AML-193 (cell line): ENCODE measurements at places on chromosomes 6 and 20.

- no peak for DNase-seq
Measured at GRCh38 chr6:134047673-134048072, 4.8 kb downstream of the SLC2A12 start.

DNA sequence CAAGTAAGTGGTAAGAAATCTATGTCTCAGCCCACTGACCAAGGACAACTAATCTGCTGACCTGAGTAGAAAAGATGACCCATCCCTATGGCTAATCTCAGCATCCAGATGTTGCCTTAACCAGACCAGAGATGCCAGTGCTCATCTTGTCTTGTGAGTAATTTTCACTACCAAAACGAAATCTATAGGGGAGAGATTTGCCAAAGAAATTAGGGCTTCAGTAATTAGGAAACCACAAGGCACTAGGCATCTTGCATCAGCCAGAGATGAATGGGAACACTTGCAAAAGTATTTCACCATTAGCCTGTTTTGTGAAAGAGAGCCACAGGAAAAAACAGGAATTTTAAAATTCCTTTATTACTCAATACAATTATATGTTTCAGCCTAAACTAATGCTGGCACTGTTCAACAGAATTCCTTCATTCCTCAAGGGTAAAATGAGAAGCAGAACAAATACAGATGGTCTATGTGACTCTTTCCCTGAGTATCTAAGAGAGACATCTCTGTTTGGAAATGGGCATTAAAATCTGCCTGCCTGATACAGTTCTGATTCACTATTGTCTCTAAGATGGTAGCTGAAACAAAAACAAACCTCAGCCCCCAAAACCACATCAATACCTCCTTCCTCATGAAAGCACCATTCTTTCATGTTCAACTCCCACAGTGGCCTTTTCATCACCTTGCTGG is 87.8 kb downstream of the GMDS start:
- no peak for DNase-seq

GRCh38 chr20:29326376-29327070 is 1930.9 kb upstream of the DEFB115 start:
- DNase-seq = no peak

- DNase-seq = no peak
Measured at GRCh38 chr6:1437553-1438406, 48.4 kb downstream of the FOXF2 start.

GRCh38 chr6:159973951-159974350 is 5.1 kb downstream of the IGF2R start:
- DNase-seq = peak; percentile 32

DNA sequence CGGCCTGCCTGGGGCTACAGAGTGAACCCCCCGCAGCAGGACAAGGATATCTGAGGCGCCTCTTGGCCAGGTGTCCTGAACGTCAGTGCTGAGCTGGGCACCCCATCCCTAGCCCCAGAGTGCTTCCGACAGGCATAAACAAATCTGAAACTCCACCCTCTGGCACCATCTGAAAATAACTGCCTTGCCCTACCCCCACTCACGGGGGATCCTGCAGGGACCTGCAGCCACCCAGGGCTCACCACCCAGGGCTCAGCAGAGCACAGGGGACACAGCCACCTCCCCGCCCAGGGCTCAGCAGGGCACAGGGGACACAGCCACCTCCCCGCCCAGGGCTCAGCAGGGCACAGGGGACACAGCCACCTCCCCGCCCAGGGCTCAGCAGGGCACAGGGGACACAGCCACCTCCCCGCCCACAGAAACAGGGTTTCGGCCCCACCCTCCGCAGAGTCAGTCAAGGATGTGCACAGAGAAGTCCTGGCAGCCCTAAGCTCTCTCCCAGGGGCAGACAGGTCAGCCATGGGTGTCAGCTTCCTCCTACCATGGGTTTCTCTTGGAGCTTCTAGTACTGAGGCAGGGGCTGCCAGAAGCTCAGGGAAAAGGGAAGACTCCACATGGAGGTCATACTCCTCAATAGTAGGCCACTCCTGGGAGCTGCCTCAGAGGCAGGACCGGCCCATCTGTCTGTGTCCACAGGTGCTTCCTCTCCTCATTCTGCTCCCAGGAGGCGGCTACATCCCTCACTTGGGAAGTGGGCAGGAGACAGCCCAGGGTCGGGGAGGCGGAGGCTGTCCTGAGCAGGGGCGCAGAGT is 4.6 kb downstream of the UCKL1 start:
- no peak for DNase-seq

- DNase-seq = peak; percentile 78
Measured at GRCh38 chr6:112163295-112164257, 76.2 kb downstream of the FAM229B start.

DNA sequence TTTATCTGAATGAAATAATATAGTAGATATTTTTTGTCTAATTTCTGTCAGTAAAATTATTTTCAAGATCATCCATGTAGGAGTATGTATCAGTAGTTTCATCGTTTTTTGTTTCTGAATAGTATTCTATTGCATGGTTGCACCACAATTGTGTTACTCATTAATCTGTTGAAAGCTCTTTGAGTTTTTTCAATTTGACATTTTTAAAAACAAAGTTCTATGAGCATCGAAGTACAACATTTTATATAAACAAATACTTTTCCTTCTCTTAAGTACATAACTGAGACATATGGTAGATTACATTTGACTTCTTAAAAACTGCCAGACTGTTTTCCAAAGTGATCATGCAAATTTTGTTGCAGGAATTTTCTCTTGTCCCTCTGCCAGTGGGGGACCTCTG is 1113.1 kb upstream of the CITED2 start:
- DNase-seq = no peak

GRCh38 chr6:36290668-36291620 is 21.1 kb downstream of the PNPLA1 start:
- DNase-seq = peak; percentile 86

DNA sequence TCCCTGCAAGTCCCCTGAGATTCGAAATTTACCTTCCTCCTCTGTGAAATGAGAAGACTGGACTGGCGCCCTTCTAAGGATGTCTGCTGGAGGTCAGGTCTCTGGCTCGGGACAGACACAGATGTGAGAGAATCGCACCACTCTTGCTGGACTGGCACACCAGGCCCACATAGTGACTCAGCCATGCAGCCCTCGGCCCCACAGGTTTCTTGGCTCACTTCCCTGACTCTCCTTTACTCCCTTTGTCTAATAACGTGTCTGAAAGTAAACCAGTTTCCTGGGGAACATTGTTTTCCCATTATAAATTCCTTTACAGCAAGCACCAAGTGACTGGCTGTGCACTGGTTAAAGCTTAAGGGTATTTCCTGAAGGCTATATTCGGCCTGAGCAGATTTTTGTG is 106.7 kb upstream of the PLEKHG1 start:
- DNase-seq = no peak

GRCh38 chr6:128438393-128438792 is 82.0 kb downstream of the PTPRK start:
- no peak for DNase-seq

GRCh38 chr20:22768266-22769178 is 184.2 kb upstream of the FOXA2 start:
- DNase-seq = no peak

GRCh38 chr20:58755766-58756449 is 63.3 kb downstream of the NPEPL1 start:
- no peak for DNase-seq

- DNase-seq = no peak
Measured at GRCh38 chr6:37565267-37566110, 65.8 kb upstream of the CCDC167 start.

- no peak for DNase-seq
Measured at GRCh38 chr6:170207586-170208181, 83.2 kb downstream of the DLL1 start.

DNA sequence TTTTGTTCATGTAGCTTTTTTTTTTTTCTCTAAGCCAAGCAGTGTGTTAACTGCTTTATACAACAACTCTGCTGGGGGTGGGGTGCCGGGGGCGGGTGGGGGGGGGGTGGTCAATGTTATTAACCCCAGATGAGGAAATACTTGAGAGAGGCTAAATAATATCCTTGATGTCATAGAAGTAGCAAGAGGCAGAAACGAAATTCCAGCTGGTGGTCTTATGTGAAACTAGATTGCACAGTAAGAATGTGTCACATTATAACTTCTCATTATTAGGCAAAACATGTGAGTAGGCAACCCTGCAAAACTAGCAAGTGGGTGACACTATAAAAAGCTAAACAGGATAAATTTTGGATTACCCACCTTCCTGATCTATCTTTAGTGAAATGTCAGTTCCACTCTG is 12.8 kb downstream of the MYLK4 start:
- no peak for DNase-seq

- DNase-seq = no peak
Measured at GRCh38 chr6:733431-734219, 40.7 kb upstream of the EXOC2 start.

DNA sequence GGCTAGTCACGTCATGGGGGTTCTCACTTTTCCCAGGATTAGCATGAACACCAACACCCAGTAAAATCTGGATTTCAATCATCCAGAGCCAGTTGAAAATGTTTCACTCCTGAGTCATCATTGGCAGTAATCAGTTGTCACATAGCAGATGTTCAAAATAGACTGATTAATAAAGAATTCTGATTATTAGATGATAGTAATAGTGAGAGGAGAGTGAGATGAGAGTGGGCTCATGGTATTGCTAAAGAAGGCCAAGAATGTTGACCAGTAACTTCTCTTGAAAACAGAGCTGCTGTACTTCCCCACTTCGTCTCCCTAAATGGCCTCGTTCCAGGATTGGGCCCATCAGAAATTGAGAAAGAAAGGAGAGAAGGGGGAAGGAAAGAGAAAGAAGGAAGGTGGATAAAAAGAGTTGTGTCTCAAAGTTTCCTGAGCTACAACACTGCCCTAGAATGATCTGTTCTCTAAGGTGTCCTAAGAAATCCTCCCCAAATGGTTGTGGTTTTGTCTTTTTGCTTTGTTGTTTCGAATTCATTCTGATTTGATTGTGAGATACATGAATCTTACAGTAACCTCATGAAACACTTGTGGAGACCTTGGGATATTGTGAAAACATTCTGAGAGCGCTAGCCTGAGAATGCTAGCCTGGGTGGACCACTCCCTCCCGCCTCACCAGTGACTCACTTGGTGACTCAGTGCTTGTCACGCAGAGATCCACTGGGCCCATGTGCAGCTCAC is 502.2 kb upstream of the JARID2 start:
- DNase-seq = peak; percentile 80

- DNase-seq = no peak
Measured at GRCh38 chr6:156028335-156029131, 572.9 kb upstream of the NOX3 start.

DNA sequence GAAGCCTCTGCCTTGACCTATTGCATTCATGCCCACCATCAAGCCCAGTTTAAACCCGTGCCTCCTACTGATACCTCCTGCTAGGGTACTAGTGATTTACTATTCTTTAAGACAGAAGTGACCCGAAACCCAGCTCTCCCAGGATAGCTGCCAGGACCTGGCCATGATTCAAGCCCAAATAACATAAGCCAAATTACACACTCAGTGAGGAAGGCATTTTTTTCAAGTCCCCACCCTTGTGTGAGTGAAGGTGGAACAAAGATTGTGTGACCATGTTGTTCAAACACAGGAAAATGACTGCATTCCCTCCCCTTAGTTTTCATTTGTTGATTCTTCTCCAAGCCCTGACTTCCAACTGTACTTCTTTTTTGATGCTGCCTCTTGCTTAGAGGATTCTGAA is 3.7 kb upstream of the KAT14 start:
- DNase-seq = no peak

- no peak for DNase-seq
Measured at GRCh38 chr6:138467901-138468300, 31.4 kb downstream of the NHSL1 start.

GRCh38 chr6:166567813-166568212 is 18.7 kb downstream of the RAMACL start:
- no peak for DNase-seq

GRCh38 chr20:4011226-4011975 is 4.0 kb downstream of the RNF24 start:
- DNase-seq = no peak

GRCh38 chr6:113642001-113642713 is 215.0 kb upstream of the MARCKS start:
- no peak for DNase-seq

GRCh38 chr6:44415449-44415848 is 27.9 kb downstream of the CDC5L start:
- DNase-seq = no peak

- DNase-seq = no peak
Measured at GRCh38 chr6:157830354-157831017, 7.4 kb downstream of the SNX9 start.

GRCh38 chr6:104046426-104046825 is 813.3 kb downstream of the HACE1 start:
- DNase-seq = no peak

DNA sequence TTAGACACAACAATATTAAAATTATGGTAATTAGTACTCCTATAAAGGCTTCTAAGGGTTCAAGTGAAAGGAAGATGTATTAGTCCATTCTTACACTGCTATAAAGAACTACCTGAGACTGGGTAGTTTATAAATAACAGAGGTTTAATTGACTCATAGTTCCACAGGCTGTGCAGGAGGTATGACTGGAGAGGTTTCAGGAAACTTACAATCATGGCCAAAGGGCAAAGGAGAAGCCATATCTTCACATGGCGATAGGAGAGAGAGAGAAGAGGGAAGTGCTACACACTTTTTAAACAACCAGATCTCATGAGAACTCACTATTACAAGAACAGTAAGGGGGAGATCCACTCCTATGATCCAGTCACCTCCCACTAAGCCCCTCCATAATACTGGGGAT is 52.9 kb downstream of the TINAG start:
- no peak for DNase-seq

DNA sequence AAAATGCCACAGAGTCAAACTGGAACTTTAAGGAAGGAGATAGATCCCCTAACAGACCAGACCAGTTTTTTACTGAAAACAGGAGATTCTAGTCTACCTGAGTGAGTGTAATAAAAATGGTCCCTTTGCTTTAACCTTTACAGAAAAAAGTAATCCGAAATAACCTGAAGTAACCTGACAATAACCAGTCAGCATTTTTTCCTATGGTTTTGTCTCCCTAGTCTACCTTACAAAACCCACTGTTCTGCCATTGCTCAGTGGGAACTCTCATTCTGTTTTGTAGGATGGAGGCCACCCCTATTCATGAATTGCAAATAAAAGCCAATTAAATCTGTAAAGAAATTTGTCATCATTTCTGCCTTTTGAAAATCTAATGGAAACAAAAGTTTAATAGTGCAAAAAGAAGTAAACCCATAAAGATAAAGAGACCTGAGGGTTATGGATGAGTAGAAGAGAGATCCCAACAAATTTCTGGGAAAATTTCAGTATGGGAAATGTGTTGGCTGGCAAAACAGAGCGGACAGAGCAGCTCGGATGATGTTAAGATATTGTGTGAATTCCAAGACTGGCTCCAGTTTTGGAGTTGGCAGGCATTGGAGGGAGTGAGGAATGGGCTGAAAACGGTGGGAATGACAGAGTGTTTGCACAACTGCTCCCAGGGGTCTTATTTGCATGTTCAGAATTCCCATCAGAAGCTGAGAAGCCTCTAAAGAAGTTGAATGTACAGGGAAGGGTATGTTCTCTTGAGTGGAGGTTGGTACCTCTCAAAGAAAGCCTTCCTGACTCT is 104.7 kb upstream of the RALGAPA2 start:
- DNase-seq = no peak

DNA sequence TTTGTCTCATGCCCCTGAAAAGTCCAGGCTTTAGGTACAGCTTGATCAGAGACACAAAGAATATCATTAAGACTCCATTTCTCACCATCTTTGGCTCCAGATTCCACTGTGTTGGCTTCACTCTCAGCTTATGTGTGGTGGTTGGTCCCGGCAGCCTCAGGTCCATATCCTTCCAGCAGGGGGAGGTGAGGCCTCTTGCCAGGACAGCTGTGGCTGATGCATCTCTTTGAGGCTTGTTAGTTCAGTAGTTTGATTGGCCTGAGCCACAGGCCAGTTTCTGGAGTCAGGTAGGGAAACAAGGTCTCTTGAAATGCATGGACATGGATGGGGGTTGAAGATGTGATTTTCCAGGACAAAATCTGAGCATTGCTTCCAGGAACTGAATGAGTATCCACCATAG is 62.4 kb downstream of the JAG1 start:
- DNase-seq = no peak
